ENCODE measurements at places on chromosomes 13 and 19.

DNA sequence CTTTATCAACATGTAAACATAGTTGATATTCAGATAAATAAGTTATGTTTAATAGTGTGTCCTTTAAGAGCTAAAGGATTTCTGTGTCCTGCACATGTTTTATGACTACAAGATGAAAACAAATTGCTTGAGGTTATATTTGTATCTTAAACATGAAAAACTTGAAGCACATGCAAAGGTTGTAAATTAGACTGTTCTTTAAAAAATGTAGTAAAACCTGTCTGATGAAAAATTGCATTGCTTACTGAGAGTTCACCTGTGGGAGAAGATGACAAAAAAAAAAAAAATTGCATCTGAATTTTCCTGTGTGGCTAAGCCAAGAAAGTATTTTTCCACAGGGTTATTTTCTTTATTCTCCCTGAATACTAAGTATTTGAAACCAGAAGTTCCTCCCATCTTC is 25.7 kb upstream of the LMO7 start:
- no peak for DNase-seq

GRCh38 chr19:50842130-50842529 is 8.8 kb upstream of the KLK15 start:
- DNase-seq, result no peak

- no peak for DNase-seq
Measured at GRCh38 chr13:46321494-46322225, 65.4 kb downstream of the RUBCNL start.

- DNase-seq, result peak; percentile 1
Measured at GRCh38 chr13:72952529-72953141, 106.2 kb upstream of the KLF5 start.

GRCh38 chr13:98609756-98610155 is 32.8 kb upstream of the STK24 start:
- no peak for DNase-seq

- no peak for DNase-seq
Measured at GRCh38 chr13:96809366-96810096, 184.7 kb downstream of the OXGR1 start.

GRCh38 chr13:100208002-100208401 is 119.1 kb downstream of the PCCA start:
- no peak for DNase-seq

DNA sequence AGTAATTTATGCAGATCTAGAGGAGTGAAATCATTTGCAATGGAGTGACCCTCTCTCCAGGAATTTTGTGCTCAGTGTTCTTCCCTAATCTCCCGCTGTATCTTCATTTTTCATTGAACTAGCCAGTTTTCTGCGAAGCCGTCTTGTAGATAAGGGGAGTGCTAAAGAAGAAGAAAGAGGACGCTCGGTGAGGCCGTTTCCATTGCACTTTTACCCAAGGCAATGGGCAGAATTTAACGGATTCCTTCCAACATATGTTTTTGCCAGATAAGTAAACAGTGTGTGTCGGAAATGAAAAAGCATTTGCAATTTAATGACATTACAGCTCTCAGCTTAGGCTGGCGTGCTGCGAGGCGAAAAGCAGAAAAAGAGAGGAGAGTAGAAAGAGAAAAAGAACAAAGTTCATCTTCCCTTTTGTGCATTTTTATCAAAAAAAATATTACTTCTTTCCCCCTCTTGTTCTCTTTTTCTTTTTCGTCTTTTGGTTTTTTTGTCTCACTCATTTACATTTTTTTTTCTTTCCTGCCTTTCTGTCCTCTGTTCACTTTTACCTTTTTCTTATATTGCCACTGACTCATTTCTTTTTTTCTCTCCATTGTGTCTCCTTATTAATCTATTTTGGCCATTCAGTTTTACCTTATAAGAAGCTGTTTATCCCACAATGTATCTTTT is 49.9 kb downstream of the SOX21 start:
- DNase-seq, result no peak

DNA sequence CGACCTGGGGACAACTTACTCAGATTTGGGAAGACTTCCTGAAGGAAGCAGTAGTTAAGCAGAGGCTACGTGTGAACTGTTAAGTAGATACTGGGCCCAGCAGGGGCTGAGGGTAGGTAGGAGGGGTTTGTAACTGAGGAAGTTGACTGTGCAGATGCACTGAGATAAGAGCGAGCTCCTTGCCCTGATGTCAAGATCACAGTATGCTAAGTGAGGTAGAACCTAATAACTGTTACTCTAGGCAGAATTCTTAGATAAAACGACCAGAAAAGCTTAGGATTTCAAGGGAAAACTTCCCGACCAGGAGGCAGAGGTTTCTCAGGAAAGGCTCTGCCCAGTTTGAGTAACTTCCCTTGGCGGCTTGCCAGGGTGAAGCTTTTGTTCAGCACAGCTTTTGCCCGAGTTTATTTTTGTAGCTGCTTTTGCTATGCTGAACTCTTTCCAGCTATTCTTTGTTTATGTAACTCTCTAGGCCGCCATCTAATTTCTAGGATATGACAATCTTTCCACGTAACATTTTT is 632.1 kb downstream of the DIAPH3 start:
- peak; percentile 39 for DNase-seq
